SK-MEL-5 (cell line): ENCODE measurements at places on chromosomes 4 and X. TPM values are rescaled to one million over a fixed set of nuclear protein-coding genes. Genes with fewer than 3 reads are reported as not detected.

The FRYL gene
- total RNA-seq, result 41.6 and 43.5 TPM in 2 replicates

The PFKFB1 gene
- not detected in 2 replicates for total RNA-seq

The SSX4 gene
- total RNA-seq, result 0.42 TPM in 1 of 2 replicates, not detected in the other

The FGFRL1 gene
- total RNA-seq, result 4.8 and 6.6 TPM in 2 replicates

The ZXDA gene
- 3.2 and 3.8 TPM in 2 replicates for total RNA-seq

The VCX2 gene
- not detected in 2 replicates for total RNA-seq

The UPF3B gene
- 3.9 and 4.5 TPM in 2 replicates for total RNA-seq

The NXF2B gene
- 0.13 and 0.16 TPM in 2 replicates for total RNA-seq

The TMEM185A gene
- 16.9 and 18.0 TPM in 2 replicates for total RNA-seq

The PLS3 gene
- 183 and 188 TPM in 2 replicates for total RNA-seq

The HS6ST2 gene
- total RNA-seq, result 4.6 and 5.6 TPM in 2 replicates

The PLXNB3 gene
- total RNA-seq, result 2.7 and 4.8 TPM in 2 replicates

The GAB1 gene
- 11.3 and 12.8 TPM in 2 replicates for total RNA-seq

The NOX1 gene
- total RNA-seq, result not detected in 2 replicates

The COL4A6 gene
- not detected in 2 replicates for total RNA-seq

The HPGD gene
- 9.5 and 10.4 TPM in 2 replicates for total RNA-seq

The CORIN gene
- 0.03 TPM in 1 of 2 replicates, not detected in the other for total RNA-seq

The ATP1B4 gene
- total RNA-seq, result not detected in 2 replicates

The RNF175 gene
- total RNA-seq, result 0.83 and 0.90 TPM in 2 replicates

The NUDT11 gene
- total RNA-seq, result 9.3 and 9.6 TPM in 2 replicates

The UCHL1 gene
- not detected in 2 replicates for total RNA-seq

The BEND2 gene
- total RNA-seq, result not detected in 2 replicates

The TEX13B gene
- 0.24 TPM in 1 of 2 replicates, not detected in the other for total RNA-seq

The CPLX1 gene
- total RNA-seq, result 0.48 and 0.58 TPM in 2 replicates

The ASB12 gene
- not detected in 2 replicates for total RNA-seq
